ENCODE measurements at places on chromosomes 7 and 10.

GRCh38 chr7:36306722-36307121 is 82.9 kb upstream of the ANLN start:
- DNase-seq: no peak

GRCh38 chr10:129809841-129810240 is 154.2 kb downstream of the EBF3 start:
- no peak for DNase-seq

DNA sequence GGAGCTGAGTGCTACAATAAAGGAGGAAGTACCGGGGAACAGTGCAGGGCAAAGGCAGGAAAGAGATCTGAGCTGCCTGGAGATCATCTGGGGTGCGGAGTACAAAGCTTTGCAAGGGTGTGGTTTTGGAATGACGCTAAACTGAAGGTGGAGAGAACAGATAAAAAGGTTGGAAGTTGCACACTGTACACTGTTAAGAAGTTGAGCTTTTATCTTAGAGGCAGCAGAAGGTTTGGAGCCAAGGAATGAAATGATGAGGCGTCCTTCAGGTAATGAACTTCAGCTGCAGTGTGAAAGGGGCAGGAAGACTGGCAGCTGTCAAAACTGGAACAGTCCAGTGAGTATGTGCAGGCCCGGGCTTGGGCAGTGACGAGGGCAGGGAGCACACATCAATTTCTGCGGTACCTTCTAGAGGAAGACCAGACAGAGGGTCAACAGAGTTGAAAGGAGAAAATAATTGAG is 7.2 kb upstream of the ANKRD61 start:
- DNase-seq: no peak

- DNase-seq: no peak
Observed at GRCh38 chr7:24779283-24779655, 22.0 kb upstream of the GSDME start.

DNA sequence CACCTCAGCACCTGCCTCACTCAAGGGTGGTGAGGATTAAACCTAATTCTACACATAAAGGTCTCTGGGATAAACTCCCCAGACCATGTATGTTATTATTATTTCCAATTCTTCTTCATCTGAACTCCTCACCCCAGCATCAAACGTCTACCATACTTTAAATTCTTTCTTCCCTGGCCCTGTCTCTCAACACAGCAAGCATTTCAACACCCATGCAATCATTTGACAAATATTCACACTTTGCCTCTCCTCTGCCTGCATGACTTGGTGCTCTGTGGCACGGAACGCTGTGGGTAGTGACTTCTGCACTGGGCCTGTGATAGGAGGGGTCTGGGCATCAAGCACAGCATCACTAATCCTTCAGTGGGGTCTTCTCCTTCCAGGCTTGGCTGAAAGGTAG is 490.8 kb downstream of the TNS3 start:
- no peak for DNase-seq

DNA sequence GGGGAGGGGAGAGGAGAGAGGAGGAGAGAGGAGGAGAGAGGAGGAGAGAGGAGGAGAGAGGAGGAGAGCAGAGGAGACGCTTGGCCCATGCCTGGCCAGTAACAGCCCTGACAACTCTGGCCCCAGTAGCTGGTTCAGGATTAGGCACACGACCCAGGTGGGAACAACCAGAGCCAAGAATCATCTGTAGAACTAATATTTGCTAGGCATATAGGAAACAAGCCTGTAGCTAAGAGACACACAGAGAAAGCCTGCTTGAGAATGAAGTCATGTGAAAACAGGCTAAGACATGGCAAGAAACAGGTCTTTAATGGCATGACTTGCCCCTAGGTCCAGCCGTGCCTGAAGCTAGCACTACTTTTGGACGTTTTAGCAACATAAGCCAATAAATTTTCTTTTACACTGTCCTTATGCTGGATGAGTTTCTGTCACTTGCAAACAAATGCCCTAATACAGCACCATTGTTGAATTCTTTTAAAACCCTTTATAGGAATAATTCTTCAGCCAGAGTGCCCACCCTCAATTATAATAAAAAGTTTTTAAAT is 17.5 kb downstream of the OSBPL3 start:
- DNase-seq: no peak

GRCh38 chr7:52107355-52107754 is 790.7 kb upstream of the COBL start:
- no peak for DNase-seq

DNA sequence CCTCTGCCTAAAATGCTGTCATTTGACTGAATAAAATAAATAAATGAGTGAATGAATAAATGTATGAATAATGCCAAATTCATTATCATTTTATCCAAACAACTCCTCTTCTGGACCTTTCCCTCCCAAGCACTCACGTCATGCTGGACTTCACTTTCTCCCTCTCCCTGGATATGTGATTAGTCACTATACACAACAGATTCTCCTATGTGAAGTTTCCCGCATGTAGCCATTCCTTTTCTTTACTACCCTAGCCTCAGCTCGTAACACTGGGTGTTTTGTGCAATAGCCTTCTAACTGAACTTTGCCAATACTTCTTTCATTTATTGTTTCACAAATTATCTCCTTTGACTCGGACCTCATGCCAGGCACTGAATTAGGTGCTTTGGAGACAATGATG is 87.6 kb upstream of the IL6 start:
- DNase-seq: no peak

DNA sequence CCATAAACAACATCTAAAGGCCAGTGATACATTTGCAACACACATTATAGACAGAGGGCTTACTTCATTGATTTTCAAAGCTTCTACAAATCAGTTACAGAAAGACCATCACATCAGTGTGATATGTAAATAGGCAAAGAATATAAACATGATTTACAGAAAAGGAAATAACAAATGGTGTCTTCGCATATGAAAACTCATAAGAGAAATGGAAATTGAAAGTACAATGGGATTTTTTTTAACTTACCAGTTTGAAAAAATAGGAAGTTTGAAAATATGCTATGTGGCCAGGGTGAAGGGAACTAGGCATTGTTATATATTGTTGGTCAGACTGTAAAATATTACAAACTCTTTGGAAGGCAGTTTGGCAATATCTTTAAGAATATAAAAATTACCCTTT is 27.3 kb downstream of the SEC23IP start:
- no peak for DNase-seq

DNA sequence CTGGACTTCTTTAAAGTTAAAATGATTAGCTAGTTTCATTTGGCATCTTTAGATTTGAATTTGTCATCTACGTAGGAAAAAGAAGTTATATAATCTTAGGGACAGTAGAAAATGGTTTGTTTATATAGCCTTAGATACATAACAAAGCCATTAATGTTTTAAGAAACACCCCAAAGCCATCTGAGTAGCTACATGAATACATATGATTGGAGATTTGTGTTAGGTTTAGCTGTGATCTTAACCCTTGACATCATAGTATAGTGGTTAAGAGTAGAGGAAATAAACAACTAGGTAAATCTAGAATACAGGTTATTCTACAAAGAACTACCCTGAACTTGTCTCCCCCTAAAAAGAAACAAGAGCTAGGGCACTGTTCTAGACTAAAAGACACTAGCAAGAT is 18.1 kb downstream of the SAMD8 start:
- DNase-seq: no peak

DNA sequence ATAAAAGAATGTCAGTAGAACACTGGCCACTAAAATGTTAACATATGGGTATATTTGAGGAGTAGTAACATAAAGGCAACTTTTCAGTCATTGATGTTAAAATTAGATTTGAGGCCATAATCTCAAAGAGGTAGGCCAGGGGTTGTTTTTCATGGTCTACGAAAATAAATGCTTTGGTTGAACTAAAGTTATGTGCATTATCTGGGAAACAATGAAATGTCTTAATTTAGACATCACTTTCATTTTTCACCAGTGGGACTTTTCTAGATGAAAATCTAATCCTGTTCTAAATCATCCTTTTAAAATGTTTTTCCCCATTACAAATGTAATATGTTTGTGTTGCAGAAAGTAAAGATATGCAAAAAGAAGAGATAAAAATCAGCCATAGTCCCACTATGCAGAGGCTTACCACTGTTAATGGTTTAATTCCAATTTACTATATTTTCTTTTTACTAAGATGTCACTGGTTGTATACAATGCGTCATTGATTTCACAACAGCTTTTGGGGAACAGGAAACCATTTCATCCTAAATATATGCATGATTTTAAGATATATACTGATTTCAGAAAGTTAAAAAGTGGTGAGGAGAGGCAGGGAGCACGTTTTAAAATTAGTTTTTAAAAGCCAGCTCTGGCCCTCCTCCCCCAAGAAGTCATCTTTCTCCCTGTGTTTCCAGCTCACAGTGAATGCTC is 64.3 kb downstream of the ARID5B start:
- no peak for DNase-seq

DNA sequence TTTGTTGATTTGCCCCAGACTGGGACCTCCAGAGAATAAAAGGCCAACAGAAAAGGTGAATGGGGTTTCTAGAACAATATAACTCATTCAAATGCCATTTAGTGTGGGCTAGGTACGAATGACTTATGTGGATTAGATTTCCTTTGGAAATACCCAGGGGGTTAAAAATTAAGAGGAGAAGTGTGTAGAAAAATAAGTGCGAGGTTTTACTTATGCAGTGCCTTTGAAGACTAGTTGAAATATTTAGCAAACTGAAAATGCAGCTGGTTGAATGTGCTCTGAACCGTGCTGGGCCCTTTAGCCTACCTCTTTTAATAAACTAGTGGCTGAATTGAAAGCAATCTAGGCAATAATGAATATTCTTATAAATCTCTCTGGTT is 180.6 kb downstream of the LRMDA start:
- no peak for DNase-seq

DNA sequence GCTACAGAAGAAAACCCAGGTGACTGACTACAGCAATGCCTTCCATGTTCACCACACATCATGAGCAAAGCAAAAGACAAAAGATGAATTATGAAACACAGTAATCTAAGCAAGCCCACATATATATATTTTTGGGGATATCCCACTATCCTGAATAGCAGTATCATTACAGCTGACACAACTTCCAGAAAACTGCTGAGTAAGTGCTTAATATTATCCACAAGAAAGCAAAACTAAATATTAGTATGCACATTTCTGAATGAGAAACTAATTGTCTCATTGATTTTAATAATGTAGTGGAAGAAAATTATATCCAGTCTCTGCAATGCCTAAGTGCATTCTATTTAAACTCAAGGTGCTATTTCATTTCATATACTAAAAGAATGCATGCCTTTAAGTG is 14.5 kb upstream of the SLC35G1 start:
- DNase-seq: no peak

GRCh38 chr10:128277267-128277840 is 151.1 kb upstream of the MKI67 start:
- no peak for DNase-seq

GRCh38 chr10:48805848-48806247 is 121.2 kb downstream of the WDFY4 start:
- no peak for DNase-seq

- DNase-seq: no peak
Observed at GRCh38 chr10:90847436-90847835, 10.4 kb downstream of the HTR7 start.

GRCh38 chr7:107725138-107725740 is 18.7 kb upstream of the CBLL1 start:
- DNase-seq: peak; percentile 58

DNA sequence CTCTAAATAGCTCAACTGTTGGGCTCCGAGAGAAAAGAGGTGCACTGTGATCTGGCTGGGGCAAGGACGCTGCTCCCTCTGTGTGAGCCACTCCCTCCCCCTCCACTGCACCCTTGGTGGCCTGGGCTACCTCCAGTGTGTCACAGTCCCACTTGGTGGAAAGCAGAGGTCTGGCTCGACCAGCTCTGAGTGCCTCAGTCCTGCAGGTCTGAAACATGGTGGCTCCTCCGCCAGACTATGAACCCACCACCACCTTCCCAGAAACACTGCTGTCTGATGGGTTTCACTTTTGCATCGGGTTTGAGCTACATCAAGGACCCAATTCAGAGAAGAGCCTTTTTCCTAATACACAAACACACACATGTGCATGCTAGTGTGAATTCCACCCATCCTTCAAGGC is 500.1 kb downstream of the RPS24 start:
- DNase-seq: no peak

- no peak for DNase-seq
Observed at GRCh38 chr7:46554688-46555422, 633.8 kb upstream of the IGFBP3 start.

DNA sequence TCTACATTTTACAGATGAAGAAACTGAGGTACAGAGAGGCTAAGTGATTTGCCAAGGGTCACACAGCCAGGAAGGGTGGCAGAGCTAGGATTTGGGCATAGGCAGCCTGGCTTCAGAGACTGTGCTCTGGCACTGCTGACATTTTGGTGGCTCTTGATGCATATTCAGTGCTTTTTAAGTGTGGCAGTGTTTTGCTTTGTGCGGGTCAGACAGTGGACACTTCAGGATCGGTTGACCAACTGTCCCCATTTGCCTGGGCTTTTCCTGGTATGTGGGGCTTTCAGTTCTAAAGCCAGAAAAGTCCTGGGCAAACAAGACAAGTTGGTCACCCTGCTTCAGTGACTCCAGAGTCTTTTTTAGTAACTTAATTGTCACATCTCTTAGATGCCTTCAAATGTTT is 35.0 kb downstream of the SUFU start:
- DNase-seq: no peak

- no peak for DNase-seq
Observed at GRCh38 chr10:85600026-85600743, 766.4 kb downstream of the GRID1 start.

DNA sequence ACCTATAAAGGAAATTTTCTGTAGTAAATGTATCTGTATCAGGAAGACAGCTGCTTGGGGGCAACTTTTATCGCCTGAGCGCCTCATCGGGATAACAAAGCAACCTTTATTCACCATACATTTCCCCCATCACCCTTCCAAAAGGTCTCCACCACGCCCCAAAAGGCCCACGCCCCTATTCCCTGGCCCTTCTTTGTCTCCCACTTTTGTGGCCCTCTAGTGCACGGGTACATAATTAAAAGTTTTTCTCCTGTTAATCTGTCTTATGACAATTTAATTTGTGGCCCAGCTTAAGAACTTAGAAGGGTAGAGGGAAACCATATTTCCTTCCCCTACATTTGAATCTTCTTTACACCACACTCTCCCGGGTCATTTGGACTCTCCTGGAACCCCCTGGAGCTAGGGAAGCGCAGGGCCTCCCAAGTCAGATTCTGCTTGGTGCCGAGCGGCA is 625 bp downstream of the RP9 start:
- peak; percentile 40 for DNase-seq

DNA sequence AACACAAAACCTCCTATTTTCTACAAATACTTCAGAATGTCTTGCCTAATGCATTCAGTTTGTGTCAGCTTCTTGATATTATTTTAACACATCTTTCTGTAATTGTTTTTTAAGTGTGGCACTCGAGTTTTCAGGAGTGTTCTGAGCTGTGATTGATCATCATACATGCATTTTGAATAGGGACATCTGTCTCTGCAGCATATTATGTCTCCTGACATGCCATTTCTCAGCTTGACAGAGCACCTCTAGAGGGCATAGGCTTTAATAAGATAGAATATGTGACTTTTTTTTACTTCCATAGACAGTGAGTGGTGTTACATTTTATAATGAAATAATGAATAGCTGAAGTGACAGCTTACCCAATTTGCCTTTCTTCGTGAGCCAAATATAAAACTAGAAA is 219.2 kb upstream of the HDAC9 start:
- DNase-seq: no peak

All from activated CD4-positive, alpha-beta T cell treated with anti-CD3 and anti-CD28 coated beads for 48 hours (primary cell).